ENCODE measurements at places on chromosomes 4 and X. TPM values are rescaled to one million over a fixed set of nuclear protein-coding genes. Genes with fewer than 3 reads are reported as not detected.

GRCh38 chr4:139492429-139492828, 38.5 kb downstream of the RAB33B start:
- DNase-seq, result no peak

GRCh38 chrX:47209508-47210238, 8.8 kb upstream of the CDK16 start:
- DNase-seq, result no peak

- DNase-seq, result no peak
Measured at GRCh38 chrX:39440799-39441284, 639.6 kb downstream of the MID1IP1 start.

GRCh38 chr4:113276464-113277170, 227.2 kb downstream of the ANK2 start:
- no peak for DNase-seq

GRCh38 chrX:55648434-55648833, 25.2 kb downstream of the FOXR2 start:
- DNase-seq, result no peak

DNA sequence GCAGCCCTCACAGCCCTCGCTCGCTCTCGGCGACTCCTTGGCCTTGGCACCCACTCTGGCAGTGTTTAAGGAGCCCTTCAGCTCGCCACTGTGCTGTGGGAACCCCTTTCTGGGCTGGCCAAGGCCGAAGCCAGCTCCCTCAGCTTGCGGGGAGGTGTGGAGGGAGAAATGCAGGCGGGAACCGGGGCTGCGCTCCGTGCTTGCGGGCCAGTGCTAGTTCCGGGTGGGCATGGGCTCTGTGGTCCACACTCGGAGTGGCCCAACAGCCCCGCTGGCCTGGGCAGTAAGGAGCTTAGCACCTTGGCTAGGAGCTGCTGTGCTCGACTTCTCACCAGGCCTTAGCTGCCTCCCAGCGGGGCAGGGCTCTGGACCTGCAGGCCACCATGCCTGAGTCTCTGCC, 192.6 kb downstream of the COX18 start:
- DNase-seq, result no peak

DNA sequence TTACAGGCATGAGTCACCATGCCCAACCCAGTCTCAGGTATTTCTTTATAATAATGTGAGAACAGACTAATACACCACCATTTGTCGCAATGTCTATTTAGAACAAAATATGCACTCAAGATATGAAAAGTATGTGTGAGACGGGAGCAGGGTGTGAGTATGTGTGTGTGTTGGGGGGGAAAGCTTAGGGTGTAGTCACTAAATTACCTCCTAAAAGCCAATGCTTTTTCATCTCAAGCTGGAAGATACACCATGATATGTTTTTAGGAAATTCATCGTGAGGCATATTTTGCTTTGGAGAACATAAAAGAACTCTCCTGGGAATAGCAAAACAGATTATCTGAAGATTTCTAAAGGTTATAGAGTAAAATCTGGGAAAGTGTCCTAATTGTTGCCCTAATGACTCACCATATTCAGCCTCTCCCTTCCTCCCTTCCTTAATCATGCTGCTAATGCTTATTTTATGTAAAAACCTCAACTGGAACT, 262.7 kb downstream of the PDHA2 start:
- DNase-seq, result no peak

GRCh38 chr4:155667222-155667567, 547 bp downstream of the GUCY1A1 start:
- peak; percentile 67 for DNase-seq

DNA sequence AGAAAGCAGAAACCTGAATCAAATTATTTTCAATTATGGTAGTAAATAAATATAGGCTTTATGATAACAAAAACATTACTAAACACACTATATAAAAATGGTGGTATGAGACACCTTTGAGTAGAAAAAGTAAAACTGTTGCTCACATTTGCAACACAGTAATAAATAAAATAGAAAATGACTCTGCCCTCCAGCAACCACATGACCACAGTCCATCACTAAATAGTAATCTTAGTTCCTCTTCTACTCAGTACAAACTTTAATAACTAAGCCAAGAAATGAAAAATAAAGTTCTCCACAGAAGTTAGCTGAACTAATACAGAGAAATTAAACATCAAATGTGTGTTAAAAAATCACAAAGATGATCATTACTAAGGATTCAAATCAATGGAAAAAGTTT, 108.5 kb downstream of the ADGRA3 start:
- DNase-seq, result no peak

GRCh38 chr4:69610484-69610883, 29.0 kb downstream of the UGT2A2 start:
- no peak for DNase-seq

DNA sequence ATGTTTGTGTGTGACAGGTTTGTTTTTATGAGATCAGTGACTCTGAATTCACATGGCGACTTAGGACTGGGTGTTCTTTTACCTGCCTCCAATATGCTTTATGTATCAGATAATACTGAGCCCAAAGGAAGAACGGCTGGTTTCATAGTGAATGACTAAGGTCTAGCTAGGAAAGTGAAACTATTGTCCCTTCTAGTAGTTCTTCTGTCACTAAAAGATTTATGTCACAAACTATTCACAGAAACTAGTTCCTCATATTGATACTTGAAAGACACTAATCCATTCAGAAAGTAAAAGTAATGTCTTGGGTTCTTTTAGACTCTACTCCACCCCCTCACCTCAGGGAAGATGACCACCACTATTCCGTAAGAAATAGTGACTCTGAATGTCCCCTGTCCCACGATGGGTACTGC, 81.7 kb downstream of the EGF start:
- no peak for DNase-seq

DNA sequence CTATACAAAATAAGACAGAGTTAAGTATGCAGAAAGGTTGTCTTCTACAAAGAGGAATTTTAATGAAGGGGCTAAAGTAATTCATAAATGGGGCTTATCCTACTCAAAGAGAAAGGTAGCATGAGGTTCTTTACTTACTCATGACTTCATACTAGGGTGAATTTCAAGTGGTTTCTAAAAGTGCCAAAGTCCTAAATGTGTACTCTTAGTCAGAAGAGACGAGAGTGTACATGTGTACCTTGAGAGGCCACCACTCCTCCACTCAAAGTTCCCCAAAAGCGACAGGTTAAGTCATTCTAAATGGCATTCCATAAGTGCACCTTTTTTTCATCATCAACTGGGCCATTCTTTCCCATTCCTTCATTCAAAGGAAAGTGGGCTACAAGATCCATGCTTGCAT, 21.9 kb downstream of the EDA2R start:
- DNase-seq, result no peak

DNA sequence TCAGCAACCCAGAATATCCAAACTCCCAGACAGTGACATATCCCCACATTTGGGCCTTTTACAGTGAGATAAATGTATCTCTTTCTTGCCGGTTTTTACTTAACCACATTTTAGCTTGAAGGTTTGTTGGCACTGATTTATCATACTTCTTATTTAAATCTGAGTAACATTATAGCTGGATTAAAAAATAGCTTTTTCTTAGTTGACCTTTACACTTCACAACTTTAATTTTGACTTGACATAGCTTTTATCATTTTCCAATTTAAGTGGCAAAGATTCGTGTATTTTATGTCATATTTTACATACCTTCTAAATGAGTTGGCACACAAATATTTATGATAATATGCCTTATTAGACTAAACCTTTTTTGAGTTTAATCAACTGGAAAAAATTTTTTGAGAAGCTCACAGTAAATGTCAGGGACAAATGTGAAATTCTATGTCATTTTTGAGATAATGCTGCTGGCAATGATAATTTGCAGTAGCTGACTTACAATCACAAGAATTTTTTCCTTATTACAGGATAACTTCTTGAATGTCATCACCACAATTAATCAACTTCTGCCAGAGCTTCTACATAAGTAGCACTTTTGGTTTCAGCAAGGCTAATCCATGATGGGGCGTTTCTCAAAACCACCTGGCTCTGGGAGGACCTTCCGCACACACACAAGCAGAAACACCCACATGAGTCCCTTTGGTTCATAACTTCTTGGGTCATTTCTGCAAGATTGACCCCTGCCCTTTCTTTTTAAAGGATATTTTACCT, 80.3 kb downstream of the SYTL5 start:
- no peak for DNase-seq

GRCh38 chr4:126242679-126243390, 928.1 kb downstream of the FAT4 start:
- peak; percentile 82 for DNase-seq

GRCh38 chr4:149785696-149786431, 29.8 kb downstream of the IQCM start:
- no peak for DNase-seq

GRCh38 chr4:115687052-115687755, 573.8 kb upstream of the NDST4 start:
- no peak for DNase-seq

- DNase-seq, result no peak
Measured at GRCh38 chr4:130073145-130073790, 977.3 kb downstream of the C4orf33 start.

DNA sequence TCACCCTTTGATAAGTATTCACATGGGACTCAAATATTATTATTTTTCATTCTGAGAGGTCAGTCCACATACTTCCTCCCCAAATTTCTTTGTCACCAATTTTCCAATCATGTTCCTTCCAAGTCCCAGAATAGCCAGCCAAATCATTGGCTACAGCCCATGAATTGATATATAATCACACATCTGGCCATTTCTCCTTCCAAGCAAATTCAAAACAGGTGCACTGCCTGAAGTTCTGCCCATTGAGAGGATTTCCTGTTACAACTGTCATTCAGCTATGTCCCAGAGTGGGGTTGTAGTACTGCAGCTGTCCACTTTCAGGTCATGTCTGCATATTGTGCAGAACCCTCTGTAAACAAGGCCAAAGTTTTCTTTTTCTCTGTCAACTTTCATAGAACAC, 347.8 kb downstream of the GRID2 start:
- no peak for DNase-seq

- DNase-seq, result no peak
Measured at GRCh38 chr4:28451346-28451745, 1590.7 kb downstream of the STIM2 start.

- no peak for DNase-seq
Measured at GRCh38 chrX:112163906-112164305, 81.3 kb upstream of the TRPC5 start.

GRCh38 chr4:163048447-163048846, 118.2 kb downstream of the NAF1 start:
- no peak for DNase-seq

DNA sequence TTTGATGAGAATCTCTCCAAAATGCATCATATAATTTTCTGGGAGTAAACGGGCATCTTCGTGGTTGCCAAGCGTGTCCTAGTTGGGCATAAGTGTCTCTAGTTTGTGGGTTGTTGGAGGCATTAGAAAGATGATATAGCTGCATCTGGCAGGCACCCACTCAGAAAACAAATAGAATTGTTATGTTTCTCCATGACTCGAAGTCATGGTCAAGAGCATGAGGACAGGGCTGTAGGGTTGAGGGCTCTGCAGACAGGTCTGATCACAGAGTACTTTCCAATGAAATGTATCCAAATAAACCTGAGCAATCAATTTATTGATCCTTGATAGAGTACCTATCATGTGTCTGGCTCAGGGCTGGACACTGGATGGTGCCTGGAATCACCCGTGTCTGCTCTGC, 82.7 kb downstream of the SORCS2 start:
- DNase-seq, result no peak

- no peak for DNase-seq
Measured at GRCh38 chr4:123415977-123416376, 19.4 kb downstream of the SPRY1 start.

GRCh38 chr4:55993994-55994663, 45.4 kb downstream of the CEP135 start:
- DNase-seq, result no peak

- DNase-seq, result no peak
Measured at GRCh38 chrX:308821-309520, 9.6 kb downstream of the GTPBP6 start.

DNA sequence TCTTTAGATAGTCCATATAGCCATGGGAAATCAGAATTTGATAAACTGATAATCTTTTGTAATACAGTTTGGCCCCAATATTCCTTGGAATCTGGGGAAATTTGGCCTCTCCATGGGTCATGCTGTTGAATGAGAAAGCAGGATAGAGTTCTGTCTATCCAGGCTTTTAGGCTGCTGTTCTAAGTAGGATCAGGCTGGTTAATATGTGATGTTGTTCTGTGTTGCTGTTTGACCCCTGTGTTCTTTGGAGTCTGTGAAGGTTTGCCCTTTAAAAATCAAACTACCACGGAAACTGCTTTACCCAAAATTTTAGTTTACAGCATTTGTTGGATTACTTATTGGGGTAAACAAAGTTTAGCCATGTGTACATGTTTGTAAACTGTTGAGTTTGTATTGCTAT, 114.5 kb downstream of the ZNF330 start:
- no peak for DNase-seq

DNA sequence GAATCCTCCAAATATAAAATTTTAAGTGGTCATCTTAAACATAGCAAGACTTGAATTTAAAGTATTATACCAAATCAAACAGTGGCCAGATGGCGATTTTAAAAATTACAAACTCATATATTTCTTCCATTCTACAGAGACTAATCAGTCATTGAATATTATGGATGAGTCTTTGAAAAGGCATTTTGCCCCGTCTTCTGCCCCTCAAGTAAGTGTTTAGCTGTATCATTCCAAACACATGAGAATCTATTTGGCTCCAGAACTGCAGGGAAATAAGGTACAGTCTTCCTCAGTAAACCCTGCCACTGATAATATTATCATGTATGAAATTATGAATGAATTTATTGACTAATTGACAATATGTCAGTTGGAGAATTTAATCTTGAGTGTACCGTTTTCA, 191.0 kb downstream of the SLC7A11 start:
- DNase-seq, result no peak

- DNase-seq, result no peak
Measured at GRCh38 chrX:72478351-72478750, 94.3 kb downstream of the HDAC8 start.

GRCh38 chr4:182339221-182339641, 96.0 kb downstream of the TENM3 start:
- DNase-seq, result no peak

GRCh38 chrX:150548251-150548650, 20.2 kb upstream of the MTM1 start:
- DNase-seq, result no peak

GRCh38 chr4:74426101-74426500, 18.8 kb upstream of the AREG start:
- no peak for DNase-seq

GRCh38 chrX:85084770-85085393, 81.2 kb downstream of the APOOL start:
- DNase-seq, result no peak

GRCh38 chr4:39937683-39938268, 39.9 kb downstream of the PDS5A start:
- no peak for DNase-seq

GRCh38 chrX:148610328-148610698, 109.9 kb downstream of the AFF2 start:
- DNase-seq, result no peak

The RNF113A gene
- total RNA-seq, result 9.8 TPM

The MAGEC1 gene
- total RNA-seq, result not detected

The MUC7 gene
- not detected for total RNA-seq

The PRRG1 gene
- 17.4 TPM for total RNA-seq

The HOPX gene
- 203 TPM for total RNA-seq

The METAP1 gene
- total RNA-seq, result 56.2 TPM

The FHIP1A gene
- 11.8 TPM for total RNA-seq

The ASB12 gene
- 0.85 TPM for total RNA-seq

The SHISA3 gene
- total RNA-seq, result 15.5 TPM

The CCNQ gene
- total RNA-seq, result 48.0 TPM

The PSAPL1 gene
- total RNA-seq, result 0.12 TPM

The FOXR2 gene
- total RNA-seq, result not detected

The NIPAL1 gene
- 0.63 TPM for total RNA-seq

The SULT1E1 gene
- not detected for total RNA-seq

The CENPU gene
- 0.85 TPM for total RNA-seq

The ANK2 gene
- 169 TPM for total RNA-seq

The ZNF732 gene
- not detected for total RNA-seq
